ENCODE measurements at places on chromosomes 13 and 19.

DNA sequence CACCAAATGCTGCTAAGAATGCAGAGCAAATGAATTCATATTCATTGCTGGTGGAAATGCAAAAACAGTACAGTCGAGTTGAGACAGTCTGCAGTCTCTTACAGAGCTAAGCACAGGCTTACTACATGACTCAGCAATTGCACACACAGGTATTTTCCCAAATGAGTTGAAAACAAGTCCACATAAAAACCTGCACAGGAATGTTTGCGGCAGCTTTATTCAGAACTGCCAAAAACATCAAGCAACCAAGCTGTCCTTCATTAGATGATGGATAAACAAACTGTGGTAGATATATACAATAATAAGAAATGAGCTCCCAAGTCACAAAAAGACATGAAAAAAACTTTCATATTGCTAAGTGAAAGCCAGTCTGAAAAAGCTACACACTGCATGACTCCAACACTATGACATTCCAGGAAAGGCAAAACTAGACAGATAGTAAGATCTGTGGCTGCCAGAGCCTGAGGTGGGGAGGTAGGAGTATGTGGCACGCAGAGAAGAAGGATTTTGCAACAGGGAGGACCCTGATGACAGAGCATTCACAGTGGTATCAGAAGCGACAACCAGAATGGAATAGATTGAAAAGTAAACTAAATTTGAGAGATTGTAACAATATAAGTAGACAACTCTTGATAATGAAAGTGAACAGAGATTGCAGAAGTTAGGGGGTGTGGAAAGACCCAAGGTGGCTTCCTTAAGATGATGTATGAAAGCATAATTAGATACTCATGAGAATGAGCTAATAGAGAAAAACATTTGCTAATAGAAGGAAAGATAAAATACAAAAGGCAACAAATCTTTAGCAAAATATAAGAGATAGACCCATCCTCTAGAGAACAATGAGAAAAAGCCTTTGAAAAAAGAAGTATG is 52.7 kb downstream of the TSC22D1 start:
- DNase-seq = no peak

DNA sequence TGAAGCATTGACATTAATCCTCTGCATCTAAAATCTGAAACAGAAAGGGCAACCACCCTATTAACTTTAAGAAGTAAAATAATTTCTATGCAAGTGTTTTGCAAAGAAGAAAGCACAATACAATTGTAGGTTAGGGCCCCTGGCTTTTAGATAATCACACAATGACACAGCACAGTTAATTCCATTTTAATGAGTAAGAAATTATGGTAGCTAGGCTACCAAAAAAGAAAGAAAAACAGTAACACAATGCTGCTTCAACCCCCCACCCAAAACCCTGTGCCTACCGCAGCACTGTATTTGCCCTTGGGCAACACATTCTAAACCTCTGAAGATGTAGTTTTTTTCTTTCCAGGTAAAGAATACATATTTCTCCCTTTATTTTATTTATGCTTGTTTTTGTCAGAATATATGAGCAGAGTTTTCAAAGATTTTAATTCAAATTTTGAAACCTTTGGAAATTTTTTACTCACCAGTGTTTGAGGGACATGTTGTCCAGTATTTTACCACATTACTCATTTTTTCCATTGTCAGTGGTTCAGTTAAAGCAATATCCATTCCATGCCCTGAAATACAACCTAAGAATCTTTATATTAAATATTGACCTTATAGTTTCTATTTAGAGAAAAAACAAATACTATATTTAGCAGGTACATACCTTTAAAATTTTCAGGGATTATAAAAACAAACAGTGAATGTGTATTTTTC is 21.1 kb downstream of the SOHLH2 start:
- DNase-seq = no peak

DNA sequence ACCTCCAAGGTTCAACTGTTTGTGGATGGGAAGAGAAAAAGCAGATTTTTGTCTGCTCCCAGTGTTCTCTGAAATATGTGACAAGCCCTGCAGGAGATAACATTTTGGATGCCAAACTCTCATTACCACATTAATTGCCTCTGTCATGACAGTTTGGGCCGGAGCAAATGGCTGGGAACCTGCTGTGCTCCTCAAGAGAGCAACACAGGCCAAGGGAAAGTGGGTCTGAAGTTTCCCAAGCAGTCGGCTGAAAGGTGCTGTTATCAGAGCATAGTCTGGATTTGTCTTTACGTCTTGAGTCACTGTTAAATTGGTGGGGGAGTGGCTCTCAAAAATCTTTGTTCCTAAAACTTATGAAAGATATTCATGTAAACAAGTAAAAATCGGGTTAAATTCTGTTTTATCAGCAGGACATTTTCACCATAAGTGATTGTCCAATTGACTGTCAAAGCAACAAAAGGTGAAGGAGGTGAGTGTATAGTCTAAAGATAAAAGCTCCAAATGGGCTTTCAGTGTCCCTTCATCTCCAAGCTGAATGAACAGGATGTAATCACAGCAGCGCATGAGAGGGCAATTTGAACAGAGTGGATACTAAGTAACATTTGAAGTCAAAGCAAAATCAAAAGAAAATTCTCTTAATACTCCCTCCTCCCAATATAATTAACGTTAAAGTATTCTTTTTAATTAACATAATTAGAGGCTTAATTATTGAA is 844.8 kb downstream of the PCDH17 start:
- no peak for DNase-seq

- DNase-seq = no peak
Measured at GRCh38 chr19:39676004-39676403, 20.3 kb downstream of the LGALS16 start.

GRCh38 chr19:10018263-10018662 is 5.0 kb downstream of the RDH8 start:
- no peak for DNase-seq

GRCh38 chr13:108297114-108297513 is 27.6 kb downstream of the TNFSF13B start:
- no peak for DNase-seq

GRCh38 chr13:76647550-76647949 is 238.7 kb downstream of the KCTD12 start:
- DNase-seq = no peak

DNA sequence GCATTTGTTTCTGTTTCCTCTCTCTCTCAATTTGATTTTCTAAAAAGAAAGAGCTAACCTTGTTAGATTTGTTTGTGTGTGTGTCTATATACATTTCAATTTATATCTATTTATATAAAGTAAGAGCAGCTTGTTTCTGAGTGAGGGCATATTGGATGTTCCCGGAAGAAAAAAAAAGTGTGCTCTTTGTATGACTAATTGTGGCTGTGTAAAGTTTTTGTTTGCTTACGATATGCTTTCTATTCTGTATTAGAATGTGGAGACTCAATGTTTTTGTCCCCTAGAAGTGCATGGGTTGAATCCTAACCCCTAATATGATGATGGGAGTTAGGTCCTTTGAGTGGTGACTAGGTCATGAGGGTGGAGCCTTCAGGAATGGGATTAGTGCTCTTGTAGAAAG is 66.6 kb upstream of the C1QTNF9B start:
- DNase-seq = no peak

GRCh38 chr19:28066161-28066560 is 1146.8 kb downstream of the UQCRFS1 start:
- DNase-seq = no peak

DNA sequence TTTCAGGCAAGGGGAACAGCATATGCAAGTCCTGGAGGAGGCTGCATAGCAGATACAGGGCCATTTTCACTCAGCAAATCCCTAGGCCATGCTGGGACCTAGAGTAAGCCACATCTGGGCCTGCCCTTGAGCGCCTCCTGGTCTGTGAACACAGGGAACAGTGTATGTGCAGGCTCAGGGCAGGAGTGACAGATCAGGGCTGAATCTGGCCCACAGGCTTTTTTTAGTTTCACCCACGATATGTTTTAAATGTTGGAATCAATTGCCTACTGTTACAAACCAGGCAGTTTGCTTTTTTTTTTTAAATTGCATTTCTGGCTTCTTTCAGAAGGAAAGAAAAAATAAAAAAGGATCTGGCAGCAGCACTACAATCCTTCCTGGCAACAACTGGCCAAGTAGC is 1.5 kb upstream of the TMEM145 start:
- no peak for DNase-seq

- DNase-seq = no peak
Measured at GRCh38 chr19:7637374-7638256, 705 bp downstream of the STXBP2 start.

DNA sequence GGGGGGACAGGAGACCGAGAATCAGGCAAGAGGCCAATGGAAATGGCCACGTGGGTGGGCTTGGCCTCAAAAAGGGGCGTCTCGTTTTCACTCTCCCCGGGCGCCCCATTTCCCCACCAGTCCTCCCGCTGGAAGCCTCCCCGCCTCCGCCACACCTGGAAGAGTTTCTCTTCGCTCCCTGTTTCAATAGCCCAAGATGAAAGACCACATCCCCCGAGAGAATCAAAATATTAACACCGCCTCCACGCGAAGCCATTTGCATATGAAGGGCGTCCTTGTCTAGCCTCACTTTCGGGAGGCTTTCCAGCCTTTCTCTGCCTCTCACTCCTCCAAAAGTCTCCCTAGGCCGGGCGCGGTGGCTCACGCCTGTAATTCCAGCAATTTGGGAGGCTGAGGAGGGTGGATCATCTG is 691 bp upstream of the OLFM2 start:
- no peak for DNase-seq

DNA sequence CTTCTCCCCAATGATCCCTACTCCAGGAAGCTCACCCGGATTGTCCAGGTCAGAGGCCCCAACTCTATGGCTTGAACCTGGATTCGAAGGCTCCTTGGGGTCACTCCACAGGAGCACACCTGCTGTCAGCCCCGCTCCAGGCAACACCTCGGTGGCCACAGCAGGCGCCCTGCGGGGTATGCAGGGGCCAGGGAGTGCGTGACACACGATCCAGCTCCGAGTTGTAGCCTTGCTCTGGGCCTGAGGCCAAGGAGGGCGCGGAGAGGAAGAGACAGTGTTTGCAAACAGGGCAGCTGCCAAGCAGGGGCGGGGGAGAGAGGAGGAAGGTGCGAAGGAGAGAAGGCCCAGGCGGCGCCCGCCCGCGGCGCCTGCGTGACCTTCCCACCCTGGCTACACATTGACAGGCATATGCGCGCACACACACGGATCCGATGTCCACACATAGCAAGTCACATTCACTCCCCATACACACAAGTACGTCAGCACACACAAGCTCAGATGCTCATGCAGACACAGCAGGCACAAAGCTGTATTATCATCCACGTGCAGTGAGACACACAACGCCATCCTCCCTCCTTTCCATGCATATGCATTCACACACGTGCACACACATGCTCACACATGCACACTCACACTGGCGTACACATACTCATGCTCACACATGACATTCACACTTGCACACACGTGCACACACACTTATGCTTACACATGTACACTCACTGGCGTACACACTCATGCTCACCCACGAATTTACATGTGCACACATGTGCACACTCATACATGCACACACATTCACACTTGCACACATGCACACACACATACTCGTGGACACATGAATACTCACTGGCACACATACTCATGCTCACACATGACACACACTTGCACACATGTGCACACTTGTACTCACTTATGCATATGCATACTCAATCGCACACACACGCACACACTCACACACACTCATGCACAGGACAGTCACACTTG is 10.4 kb downstream of the SBK2 start:
- DNase-seq = peak; percentile 59

DNA sequence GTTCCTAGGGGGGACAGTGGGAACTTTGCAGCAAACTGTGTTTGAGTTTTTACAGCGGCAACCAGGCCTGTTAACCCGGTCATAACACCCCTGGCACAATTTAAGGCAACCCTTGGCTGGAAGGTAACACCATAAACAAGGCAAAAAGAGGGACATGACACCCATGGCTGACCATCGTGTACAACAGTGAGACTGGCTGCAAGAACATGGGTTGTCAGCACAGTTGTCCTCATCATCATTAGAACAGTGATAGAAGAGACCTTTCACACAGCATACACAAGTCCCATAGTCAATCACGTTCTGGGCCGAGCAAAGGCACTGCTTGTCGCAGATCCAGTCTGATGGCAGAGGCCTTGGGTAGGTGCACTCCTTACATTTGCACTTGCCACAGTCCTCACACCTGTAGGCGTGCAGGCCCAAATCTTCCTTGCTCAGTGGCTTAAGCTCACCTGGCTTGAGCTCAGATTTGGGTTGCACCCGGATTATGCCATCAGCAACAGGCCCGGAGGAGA is 4.1 kb downstream of the SPRY2 start:
- DNase-seq = no peak

DNA sequence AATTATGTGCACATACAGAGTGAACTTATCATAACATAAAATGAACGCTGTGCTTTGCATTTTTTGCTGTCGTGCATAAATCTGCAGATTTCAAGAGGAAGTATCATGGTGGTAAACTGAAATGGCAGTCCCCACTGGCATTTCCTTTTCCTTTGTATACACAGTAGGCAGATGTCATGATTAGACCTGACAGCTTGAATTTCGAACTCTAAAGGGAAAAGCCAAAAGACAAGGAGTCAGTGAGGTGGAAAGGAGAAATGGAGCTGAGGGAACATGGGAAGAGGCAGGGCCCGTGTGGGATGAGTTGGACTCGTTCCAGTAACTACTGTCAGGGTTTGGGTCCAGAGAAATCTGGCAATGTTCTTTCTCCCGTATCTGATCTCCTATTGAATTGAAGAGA is 454.1 kb upstream of the SGCG start:
- no peak for DNase-seq

DNA sequence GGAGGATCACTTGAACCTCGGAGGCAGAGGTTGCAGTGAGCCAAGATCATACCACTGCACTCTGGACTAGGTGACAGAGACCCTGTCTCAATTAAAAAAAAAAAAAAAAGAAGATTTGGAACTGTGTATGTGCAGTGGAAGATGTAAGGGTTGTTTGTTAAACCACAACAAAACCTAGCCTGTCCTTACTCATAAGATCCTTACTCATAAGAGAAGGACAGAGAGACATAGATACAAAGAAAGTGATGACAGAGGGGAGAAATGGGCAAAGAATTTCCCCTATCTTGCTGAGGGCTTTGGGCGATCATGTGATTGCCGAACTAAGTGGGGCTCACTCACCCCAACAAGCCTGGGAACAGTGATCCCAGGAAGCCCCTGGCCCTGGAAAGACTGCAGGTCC is 7.9 kb downstream of the ITPKC start:
- no peak for DNase-seq

DNA sequence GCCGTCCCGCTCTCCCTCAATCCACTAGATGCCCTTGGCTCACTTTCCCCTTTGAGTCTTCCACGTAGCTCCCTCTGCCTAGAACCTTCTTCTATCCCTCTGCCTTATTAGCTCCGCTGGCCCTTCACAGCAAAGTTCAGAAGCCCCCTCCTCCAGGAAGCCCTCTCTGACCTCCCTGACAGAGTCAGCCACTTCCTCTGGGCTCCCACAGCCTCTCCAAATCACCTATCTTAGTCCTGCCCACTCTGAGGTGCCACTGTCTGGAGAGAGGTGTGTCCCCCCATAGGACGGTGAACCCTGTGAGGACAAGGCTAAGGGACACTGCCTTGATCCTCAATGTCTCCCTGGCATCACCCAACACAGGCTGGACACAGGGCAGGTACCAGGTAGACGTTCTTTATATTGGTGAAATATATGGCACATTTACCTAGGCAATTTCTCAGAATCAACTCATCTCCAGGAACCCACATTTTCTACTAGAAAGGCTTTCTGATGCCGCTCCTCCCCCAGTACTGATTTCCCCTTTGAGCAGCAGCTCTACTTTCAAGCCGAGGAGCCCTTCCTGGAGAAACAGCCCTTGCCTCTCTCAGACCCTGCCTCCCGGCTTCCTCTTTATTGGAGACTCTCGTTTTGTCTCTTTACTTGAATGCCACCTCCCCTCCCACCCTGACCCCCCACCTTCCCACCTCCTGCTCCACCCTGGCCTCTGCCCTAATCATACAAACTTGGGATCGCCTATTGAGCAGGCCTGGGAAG is 3.4 kb upstream of the TGFB1 start:
- DNase-seq = no peak

GRCh38 chr19:296476-297225 is 5.4 kb upstream of the PLPP2 start:
- DNase-seq = no peak
